ENCODE measurements at places on chromosomes 6 and 20.

DNA sequence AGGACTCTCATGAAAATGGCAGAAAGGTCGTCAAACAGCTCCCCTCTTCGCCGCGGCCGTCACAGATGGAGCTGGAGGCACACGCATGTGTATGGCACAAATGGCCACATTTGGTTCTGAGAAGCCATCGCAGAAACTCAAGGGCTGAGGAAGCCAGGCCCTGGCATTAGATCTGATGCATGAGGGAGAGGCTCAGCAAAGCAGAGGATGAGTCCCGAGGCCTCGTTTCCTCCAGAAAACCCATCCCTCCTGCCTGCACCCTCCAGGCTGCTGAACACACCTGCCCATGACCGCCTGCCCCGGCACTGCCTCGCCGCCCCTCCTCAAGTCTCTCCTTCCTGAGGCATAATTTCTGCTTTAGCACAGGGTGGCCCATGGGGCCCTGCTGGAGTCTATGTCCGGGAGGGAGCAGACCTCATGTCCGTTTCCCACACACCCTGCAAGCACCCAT is 240.3 kb downstream of the DLL1 start:
- DNase-seq = no peak

DNA sequence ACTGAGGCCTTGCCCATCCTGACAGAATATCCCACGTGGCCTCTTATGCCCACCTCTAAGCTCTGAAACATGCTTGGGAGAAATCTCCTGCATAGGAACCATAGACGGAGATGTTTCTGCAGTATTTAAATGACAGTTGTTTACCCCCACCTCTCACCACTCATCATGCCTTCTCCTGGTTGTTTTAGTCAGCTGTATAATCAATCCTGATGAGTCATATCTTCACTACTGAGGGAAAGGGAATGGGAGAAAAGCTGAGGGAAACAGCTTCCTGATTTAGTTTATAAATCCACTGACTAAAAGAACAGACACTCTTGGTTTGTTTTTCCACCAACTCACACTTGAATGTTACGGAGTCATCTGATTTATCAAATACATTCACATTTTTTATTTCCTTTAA is 113.2 kb upstream of the TENT5A start:
- no peak for DNase-seq

GRCh38 chr20:19336631-19337030 is 124.2 kb downstream of the SLC24A3 start:
- DNase-seq = no peak

DNA sequence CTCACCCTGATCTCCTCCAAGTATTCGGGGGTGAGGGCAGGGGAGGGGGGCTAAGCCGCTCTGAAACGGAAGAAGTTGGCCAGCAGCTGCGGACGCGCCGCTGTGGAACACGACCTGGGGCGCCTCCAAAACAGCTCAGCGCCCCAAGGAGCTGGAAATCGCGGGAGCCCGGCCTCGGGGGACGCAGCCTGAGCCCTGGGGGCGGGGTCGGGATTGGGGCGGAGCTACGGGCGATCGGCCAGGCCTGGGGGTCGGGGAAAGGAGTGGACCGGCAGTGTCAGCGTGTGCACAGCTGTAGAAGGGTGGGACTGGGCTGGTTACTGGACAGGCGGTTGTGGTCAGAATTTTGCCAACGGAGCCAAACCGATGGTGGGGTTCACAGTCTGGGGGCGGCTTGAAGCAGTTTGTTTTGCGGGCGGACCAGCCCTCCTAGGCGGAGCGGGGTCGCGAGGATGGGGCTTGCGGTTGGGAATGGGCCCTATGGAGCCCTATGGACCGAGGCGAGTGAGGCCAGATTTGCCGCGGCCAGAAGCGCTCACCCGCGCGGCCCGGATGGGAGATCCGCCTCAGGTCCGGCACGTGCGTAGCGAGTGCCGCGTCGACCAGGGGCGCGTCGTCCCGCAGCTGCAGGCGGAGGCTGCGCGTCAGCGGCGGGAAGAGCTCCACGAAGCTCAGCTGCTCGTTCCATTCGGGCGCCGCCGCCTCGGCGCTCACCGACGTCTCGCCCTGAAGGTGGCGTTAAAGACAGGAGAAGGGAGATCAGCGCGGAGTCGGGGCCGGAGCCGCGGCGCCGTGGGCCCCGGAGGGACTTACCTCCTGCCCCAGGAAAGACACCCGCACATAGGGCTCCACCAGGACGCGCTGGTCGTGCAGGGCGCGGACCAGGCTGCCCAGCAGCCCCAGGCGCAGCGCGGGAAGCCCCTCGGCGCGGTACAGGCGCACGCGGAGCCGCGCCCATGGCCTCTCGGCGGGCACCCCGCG is 14.3 kb upstream of the SPAG4 start:
- peak; percentile 64 for DNase-seq

DNA sequence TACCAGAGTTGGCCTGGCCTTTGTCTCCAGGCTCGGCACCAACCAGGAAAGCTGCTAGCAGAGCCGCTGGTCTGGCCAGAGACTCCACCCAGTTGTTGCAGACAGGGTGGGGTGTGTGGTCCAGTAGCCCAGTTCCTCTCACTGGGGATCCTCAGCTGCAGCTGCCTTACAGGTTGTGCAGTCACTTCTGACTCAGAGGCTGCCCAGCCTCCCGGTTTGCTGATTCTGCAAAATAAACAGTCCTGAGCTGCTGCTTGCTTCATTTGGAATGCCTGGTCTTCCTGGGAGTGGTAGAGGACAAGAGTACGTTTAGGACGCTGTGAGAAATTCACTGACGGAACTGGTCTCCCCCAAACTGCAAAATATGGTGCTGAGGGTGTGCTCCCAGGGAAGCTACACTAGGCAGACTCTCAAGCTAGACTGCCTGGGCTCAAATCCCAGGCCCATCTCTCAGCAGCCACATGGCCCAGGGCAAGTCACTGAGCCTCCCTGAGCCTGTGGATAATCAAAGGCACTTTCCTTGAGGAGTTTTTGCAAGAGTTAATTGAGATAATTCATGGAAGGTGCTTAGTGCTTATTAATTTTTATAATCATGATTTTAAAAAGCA is 246.1 kb downstream of the TFAP2C start:
- no peak for DNase-seq

GRCh38 chr20:58718729-58719128 is 26.1 kb downstream of the NPEPL1 start:
- no peak for DNase-seq

DNA sequence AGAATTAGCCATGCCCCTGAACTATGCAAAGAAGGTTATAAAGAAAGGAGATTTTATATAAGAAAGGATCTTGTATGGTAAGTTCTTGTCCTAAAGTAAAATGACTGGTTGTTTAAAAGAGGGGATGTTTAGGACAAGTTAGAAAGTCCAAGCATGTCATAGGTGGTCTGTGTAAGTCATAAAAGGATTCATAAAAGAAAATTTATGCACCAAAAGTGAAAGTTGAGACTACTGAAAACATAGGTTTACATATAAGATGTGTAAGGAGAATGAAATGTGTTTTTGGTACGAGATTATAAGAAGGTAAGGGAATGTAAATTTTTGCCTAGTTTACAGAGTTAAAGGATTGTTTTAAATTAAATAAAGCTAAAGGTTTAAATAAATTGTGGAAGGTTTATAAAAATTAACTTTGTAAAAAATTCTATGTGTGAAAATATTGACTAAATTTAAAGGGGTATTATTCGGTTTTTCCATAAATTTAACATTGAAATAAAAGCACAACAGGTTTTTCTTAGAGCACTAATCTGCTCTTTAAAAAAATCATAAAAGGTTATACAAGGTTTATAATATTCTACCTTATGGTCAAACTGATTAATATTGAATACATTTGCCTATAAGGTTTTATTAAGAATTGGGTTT is 93.6 kb upstream of the UST start:
- DNase-seq = no peak

DNA sequence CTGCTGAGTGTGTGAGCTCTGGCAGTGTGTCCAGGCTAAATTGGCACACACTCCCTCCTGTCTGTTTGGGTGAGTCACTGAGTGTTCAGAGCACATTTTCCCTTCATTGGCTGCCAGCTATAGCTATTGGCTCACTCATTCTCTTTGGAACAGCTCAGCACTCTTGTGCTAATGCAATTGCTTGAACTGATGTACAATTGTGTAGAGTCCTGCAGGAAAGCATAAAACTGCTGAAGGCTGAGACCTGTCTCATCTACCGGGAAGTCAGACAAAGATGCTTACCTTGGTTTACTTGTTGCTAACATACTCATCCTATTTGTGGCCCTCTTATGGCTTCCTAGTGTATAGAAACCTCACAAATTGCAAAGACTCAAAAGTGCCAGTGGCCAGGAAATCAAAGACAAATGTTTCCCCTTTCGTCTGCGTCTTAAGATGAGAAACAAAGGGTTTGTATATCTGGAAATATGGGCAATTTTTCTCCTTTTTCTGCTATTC is 351.0 kb downstream of the BCKDHB start:
- DNase-seq = no peak

GRCh38 chr6:106377061-106377540 is 16.6 kb downstream of the CRYBG1 start:
- DNase-seq = no peak

DNA sequence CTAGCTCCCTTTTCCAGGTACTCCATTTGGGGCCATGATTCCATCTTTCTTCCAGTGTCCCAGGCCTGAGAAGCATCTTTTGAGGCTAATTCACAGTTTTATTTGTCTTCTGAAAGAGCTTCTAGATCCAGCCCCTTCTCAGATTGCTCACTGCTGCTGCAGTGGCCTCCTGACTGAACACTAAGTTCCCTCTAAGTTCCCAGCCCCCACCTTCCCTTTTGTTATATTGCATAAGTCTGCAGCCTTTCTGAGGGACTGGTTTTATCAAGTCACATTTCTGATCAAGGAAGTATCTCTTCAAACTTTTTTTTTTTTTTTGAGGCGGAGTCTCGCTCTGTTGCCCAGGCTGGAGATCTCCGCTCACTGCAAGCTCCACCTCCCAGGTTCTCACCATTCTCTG is 10.7 kb downstream of the MAPRE1 start:
- no peak for DNase-seq

DNA sequence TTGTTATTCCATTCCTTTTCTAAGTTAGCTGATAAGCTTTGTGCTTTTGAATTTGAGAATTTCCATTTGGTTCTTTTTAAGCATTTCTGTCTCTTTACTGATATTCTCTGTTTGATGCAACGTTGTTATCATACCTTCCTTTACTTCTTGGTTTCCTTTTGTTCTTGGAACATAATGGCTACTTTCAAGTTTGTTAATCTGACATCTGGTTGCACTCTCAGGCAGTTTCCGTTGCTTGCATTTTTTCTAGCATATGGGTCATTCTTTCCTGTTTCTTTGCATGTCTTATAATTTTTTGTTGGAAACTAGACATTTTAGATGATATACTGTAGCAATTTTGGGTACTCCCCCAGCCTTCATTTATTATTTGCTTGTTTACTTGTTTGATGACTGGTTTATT is 12.5 kb downstream of the CDC5L start:
- no peak for DNase-seq

DNA sequence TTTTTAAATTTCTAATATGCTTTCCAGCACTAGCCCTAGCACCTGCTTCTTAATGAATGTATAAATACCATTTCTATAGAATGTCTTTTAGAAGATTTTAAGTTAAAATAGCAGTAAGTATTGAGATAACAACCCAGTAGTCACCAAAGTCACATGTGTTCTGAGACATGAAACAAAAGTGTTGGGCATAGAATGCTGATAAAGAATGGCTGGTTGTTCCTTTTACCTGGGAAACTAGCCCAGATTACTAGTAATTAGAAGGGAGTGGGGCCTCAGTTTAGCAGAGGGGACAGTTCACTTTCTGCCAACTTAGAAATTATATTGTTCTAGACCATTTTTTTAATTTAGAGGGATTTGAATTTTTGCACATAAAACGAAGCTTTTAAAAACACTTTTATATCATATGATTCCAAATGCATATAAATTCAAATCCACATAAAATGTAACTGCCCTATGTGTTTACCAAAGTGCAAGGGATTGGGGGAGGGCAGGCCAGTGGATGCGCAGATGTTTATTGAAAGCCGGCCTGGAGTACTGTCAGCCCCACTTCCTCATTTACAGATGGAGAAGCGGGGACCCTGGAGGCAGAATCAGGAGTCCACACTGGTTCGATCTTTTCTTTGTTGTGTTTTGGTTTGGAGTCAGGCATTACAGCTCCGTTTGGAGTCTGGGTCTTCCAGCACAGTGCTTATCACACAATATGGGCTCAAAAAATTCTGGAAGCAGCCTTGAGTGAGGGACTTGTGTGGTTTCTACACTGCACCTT is 139.8 kb downstream of the ZDHHC14 start:
- DNase-seq = no peak

DNA sequence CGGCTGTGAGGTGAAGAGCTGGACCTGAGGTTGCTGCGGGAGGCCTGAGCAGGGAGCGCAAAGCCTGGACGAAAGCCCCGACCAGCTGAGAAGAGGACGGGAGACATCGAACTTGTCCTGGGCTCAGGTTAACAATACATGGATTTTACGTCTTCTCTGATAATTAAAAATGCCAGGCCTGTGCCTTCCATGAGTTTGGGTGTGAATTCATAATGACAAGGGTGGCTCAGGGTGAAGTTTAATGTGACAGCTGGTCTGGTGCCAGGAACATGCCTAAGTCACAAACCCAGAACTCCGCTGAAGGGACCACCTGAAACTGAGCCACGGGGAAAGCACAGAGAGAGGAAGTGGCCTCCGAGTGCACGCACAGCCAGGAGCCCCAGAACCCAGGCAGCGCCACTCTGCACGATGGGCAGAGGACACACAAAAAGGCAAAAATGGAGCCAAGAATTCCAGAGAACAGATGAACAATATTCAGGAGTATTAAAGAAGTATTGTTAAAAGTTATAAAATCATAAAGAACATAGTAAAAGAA is 150.1 kb upstream of the RPS6KA2 start:
- DNase-seq = no peak

DNA sequence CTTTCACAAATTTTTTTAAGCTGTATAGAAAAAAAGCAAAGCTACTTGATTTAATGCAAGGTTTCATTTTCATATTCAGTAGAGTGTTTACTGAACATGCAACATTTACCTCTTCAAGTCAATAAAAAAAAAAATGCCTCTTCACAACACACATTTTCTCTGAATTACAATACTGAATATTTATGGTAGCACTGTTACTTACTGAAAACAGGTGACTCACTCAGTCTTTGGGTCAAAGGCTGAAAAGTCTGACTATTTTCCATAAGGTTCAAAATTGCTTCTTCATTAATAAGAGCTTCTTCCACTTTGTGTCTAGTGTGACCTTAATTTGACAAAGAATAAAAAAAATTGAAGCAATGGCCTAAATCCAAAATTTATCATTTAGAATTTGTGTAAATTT is 101.9 kb downstream of the REV3L start:
- DNase-seq = no peak
